ENCODE measurements at places on chromosomes 16 and 17.
A peak's percentile ranks its signal among the peaks of the same experiment; 100 is the strongest.

DNA sequence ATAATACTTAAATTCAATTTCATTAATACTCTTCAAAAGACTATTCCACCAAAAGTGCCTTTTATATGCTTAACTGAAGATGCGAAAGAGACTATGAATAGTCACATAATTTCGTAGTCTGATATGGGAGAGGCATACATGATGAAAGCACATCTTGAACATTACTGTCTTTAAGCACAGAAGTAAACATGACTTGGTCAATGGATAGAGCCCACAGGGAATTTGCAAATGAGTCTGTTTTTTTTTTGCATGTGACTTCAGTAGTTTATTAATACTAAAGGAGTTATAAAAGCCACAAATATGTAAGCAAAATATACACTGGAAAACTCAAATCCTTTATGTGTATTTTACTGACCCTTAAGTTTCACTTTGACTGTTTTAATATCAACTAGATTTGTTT is 15.9 kb downstream of the ADPRM start:
- DNase-seq = no peak

DNA sequence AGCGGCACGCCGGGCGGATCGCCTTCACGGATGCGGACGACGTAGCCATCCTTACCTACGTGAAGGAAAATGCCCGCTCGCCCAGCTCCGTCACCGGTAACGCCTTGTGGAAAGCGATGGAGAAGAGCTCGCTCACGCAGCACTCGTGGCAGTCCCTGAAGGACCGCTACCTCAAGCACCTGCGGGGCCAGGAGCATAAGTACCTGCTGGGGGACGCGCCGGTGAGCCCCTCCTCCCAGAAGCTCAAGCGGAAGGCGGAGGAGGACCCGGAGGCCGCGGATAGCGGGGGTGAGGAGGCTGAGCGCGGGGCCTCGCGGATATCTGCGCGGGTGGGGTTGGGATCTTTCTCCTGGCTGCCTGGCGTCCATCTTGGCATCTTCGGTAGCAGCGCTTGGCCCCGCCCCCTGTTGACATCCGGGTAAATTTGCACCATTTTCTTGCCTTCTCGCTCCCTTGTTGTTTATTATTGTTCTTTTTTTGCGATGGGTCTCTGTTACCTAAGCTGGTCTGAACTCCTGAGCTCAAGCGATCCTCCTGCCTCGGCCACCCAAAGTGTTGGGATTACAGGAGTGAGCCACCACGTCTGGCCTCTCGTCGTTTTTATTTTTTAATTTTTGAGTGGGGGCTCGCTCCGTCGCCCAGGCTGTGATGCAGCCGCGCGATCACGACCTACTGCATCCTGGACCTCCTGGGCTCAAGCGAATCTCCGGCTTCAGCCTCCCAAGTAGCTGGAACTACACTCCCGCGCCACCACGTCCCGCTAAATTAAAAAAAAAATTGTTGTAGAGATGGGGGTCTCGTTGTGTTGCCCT is 898 bp downstream of the TERF2IP start:
- DNase-seq = peak; percentile 63

- no peak for DNase-seq
Observed at GRCh38 chr17:40346765-40347158, 17.8 kb downstream of the GJD3 start.

GRCh38 chr17:18006495-18007239 is 32.3 kb downstream of the ATPAF2 start:
- DNase-seq = no peak

DNA sequence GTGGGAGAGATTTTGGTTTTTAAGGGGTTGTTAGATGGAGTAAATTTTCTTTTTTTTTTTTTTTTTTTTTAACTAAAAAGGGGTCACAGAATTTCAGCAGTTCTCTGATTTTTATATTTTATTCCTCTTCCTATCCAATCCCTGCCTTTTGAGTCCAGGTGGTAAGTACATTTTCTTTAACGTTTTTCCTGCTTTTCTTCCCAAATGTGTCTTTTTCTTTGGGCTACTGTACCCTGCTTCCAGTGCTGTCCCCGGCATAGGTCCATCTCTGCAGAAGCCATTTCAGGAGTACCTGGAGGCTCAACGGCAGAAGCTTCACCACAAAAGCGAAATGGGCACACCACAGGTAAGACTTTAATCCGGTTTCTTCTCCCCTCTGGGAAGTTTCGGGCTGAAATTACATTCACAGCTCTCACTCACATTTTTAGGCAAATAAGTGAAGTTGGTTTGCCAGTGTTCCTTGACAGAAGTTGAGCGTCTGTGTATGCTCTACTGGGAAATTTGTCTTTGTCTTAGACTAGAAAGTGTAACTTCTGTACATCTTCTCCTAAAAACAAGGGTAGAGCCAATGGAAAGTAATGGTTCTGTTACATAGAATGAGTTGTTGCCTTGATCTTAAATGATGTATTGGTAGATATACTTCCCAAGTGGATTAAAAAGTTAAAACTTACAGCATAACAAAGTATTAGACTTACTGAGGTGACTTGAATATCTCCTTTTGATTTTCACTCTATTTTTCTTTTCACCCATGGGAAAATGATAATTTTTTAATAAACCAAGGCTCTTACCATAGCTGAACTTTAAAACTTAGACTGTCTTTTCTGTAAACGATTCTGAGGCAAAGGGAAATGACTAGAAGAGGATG is 54.5 kb downstream of the TUBD1 start:
- DNase-seq = peak; percentile 52

GRCh38 chr17:37447641-37448040 is 41.0 kb downstream of the TADA2A start:
- peak; percentile 56 for DNase-seq

- no peak for DNase-seq
Observed at GRCh38 chr17:35879773-35880654, at the start of gene CCL5. Gene CCL5, minus strand, starts transcription at chr17:35880360.

DNA sequence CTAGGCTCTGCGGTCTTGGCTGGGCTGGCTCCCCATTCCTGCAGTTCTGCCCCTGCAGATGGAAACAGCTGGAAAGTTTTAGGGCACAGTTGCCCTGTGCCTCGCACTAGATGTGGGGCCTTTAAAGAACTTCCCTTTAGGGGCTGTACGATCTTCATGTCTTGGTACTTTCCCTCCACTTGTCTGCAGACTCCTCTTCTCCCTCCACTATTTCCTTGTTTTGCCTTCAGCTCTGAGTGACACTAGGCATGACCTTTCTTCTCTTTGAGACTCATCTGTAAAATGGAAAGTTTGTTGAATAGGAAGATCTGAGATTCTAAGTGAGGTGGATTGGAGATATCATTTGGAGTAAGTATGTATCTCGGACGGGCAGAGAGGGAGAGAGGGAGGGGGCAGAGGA is 6.3 kb upstream of the TAC4 start:
- no peak for DNase-seq

GRCh38 chr17:63578769-63579111 is 22.0 kb upstream of the TACO1 start:
- no peak for DNase-seq

GRCh38 chr17:44155488-44155887 is 13.8 kb downstream of the HROB start:
- no peak for DNase-seq

GRCh38 chr16:56272583-56272894 is 81.2 kb downstream of the GNAO1 start:
- no peak for DNase-seq

DNA sequence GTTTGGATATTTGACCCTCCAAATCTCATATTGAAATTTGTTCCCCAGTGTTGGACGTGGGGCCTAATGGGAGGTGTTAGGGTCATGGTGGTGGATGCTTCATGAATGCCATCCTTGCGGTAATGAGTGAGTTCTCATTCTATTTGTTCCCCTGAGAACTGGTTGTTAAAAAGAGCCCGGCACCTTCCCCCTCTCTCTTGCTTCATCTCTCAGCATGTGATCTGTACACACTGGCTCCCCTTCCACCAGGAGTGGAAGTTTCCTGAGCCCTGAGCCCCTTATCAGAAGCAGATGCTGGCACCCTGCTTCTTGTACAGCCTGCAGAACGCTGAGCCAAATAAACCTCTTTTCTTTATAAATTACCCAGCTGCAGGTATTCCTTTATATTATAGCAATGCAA is 25.6 kb downstream of the PIK3R6 start:
- DNase-seq = no peak

- DNase-seq = no peak
Observed at GRCh38 chr17:61449707-61450640, 2.2 kb upstream of the TBX4 start.

DNA sequence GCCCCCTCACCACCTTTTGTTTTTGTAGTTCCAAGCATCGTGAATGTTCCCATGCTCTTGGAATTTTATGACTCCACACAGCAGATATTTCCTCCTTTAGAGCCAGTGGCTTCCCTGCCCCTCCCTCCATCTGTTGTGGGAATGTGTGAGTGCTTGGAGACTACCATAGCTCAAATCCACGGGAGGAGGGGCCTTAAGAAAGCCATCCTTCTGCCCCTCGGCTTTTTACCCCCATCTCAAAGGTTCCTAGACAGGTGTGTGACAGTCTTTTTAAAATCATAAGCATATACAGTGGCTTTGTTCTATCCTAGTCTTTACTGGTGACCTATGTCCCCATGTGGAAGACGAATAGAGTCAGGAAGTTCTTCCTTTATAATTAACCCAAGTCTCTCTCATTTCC is 47.2 kb downstream of the YPEL2 start:
- DNase-seq = peak; percentile 89

Data from fibroblast of skin of right quadriceps (primary cell).